ENCODE measurements at places on chromosomes 1 and 21. TPM values are rescaled to one million over a fixed set of nuclear protein-coding genes. Genes with fewer than 3 reads are reported as not detected.

Gene RGS7
- total RNA-seq = 2.5 TPM

DNA sequence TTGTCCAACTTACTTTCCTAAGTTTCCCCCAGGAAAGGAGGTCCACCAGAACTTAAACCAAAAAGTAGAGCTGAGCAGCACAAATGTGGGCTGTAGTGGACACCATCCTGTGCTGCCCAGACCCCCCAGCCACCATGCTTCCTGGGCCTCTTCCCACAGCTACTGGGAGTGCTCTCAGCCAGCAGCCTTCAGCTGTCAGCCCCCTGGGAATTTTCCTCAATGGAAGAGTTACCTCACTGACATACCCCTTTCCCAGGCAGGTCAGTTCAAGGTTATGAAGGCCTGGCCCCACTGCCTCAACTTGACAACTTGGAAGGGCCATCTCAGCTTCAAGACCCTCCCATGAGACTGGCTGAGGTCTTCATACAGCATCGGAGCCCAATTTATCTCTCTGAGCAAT, 47.7 kb downstream of the CDCP2 start:
- DNase-seq = no peak
- H3K36me3 ChIP-seq = peaks cover 8% of the 10 kb centered on the region
- H3K4me3 ChIP-seq = no peak overlapping the region

- DNase-seq = no peak
- no peak overlapping the region for H3K27ac ChIP-seq
- H3K36me3 ChIP-seq = no peaks in the 10 kb centered on the region
Measured at GRCh38 chr21:46093668-46094400, 4.1 kb upstream of the COL6A2 start.

DNA sequence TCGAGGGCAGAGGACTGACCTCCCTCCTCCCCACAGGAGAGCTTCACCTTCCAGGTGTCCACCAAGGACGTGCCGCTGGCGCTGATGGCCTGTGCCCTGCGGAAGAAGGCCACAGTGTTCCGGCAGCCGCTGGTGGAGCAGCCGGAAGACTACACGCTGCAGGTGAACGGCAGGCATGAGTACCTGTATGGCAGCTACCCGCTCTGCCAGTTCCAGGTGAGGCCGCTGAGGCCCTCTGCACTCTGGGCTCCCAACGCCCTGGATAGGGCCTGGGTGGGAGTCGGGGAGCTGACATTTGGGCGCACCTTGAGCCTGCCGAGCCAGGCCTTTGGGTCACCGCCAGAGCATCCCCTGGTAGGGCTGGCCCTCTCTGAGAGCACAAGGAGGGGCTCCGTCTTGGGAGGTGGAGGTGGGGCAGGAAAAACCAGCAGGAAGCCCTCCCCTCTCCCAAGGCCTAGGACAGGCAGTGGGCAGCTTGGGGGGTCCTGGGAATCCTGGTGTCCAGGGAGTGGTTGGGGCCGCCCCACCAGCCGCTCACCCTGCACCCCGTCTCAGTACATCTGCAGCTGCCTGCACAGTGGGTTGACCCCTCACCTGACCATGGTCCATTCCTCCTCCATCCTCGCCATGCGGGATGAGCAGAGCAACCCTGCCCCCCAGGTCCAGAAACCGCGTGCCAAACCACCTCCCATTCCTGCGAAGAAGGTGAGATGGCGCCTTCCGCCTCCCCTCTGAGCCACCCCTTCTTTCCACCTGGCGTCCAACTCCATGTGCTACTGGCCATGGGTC, 65.1 kb downstream of the PIK3CD start:
- DNase-seq = no peak
- no peak overlapping the region for H3K4me3 ChIP-seq
- no peak overlapping the region for H3K27ac ChIP-seq
- no peaks in the 10 kb centered on the region for H3K36me3 ChIP-seq
- peaks cover 9% of the 10 kb centered on the region for H3K4me1 ChIP-seq
- no peaks in the 10 kb centered on the region for H3K27me3 ChIP-seq

DNA sequence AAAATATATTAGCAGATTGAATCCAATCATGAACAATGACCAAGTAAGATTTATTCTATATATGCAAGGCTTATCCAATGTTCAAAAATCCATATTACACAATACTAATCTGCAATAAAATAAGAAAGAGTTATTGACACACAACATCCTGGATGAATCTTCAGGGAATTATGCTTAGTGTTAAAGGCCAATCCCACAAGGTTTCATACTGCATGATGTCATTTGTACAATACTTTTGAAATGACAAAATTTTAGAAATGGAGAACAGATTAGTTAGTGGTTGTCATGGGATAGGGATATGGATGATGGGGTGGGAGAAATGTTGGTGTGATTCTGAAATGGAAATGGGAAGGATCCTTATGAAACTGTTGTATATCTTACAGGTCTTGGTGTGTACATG, 425.7 kb downstream of the SIPA1L2 start:
- H3K27me3 ChIP-seq = no peaks in the 10 kb centered on the region
- H3K4me1 ChIP-seq = no peaks in the 10 kb centered on the region
- DNase-seq = no peak
- no peak overlapping the region for H3K27ac ChIP-seq
- no peaks in the 10 kb centered on the region for H3K36me3 ChIP-seq

DNA sequence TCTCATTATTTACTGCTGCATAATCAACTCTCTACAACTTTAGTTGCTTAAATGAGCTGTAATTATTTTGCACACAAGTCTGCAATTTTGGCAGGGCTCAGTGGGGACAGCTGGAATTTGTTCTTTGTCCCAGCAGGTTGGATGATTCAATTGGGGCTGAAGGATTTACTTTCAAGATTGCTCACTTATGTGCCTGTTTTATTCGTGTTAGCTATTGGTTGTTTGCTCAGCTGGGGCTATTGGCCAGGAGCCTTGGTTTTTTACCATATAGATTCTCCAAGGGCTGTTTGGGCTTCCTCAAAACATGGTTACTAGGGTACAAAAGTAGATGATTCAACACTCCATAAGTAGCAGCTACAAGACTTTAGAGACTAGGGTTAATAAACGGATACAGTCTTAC, 13.4 kb downstream of the OR10R2 start:
- H3K4me3 ChIP-seq = no peak overlapping the region
- H3K4me1 ChIP-seq = no peaks in the 10 kb centered on the region
- peaks cover 4% of the 10 kb centered on the region for H3K27me3 ChIP-seq
- no peak for DNase-seq

DNA sequence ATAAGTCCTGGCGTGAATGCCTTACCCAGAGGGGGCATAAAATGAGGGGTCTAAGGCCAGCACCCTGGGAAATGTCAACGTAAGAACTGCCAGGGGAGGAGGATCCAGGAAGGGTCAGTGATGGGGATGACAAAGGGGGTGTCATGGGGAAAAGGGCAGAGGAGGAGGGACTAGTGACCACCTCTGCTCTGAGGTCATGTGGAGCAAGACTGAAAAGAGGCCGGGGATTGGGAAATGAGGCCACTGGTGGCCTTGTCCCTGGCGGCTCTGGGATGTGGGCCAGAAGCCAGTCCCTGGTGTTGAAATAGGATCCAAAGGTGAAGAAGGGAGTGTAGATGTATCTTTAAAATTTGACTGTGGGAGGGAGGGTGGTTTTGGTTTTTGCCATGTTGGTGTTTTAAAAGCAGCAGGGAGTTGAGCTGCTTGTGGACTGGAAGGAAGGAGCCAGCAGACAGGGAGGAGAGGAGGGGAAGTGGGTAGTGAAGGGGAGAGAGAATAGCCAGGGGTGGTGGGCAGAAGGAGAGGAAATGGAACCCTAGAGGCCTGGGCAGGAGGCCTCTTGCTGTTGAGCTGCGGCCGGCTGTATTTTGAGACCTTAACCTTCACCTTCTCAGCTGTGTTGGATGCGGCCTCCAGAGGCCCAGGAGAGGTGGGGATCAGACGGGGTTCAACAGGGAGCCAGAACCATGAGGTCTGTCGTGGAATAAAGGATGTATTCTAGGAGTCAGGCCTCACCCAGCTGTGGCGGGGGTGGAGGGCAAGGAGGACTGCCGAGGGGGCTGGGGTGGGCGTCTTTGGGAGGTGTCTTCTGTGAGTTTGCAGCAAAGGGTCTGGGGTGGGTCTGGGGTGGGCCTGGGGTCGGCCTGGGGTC, 92.5 kb downstream of the DHRS3 start:
- peak overlapping the region; percentile 48 for H3K4me3 ChIP-seq
- H3K4me1 ChIP-seq = peaks cover 25% of the 10 kb centered on the region
- no peak for DNase-seq
- no peaks in the 10 kb centered on the region for H3K27me3 ChIP-seq
- H3K27ac ChIP-seq = peak overlapping the region; percentile 67

DNA sequence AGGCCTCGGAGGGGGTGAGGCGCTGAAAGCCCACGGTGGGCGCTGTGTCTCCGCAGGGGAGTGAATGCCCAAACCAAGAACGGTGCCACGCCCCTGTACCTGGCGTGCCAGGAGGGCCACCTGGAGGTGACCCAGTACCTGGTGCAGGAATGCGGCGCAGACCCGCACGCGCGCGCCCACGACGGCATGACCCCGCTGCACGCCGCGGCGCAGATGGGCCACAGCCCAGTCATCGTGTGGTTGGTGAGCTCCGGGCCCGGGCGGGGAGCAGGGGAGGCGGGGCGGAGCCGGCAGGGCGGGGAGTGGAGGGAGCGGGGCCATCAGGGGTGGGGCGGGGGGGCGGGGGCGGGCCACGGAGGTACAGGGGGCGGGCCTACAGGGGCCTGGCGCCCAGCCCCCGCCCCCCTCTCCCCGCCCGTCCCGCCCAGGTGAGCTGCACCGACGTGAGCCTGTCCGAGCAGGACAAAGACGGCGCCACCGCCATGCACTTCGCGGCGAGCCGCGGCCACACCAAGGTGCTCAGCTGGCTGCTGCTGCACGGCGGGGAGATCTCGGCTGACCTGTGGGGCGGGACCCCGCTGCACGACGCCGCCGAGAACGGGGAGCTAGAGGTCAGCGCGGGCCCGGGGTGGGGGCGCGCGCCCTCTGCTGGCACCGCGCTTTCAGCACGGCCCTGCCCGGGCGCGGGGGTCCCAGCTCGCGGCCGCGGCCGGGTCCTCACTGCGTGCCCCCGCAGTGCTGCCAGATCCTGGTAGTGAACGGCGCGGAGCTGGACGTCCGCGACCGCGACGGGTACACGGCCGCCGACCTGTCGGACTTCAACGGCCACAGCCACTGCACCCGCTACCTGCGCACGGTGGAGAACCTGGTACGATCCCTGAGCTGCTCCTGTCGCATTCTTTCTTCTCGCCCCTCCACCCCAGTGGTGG, 15.9 kb downstream of the ESPN start:
- no peak overlapping the region for H3K27ac ChIP-seq
- H3K4me1 ChIP-seq = peaks cover 16% of the 10 kb centered on the region
- peaks cover 23% of the 10 kb centered on the region for H3K27me3 ChIP-seq
